ENCODE measurements at places on chromosomes 1 and 21. TPM values are rescaled to one million over a fixed set of nuclear protein-coding genes. Genes with fewer than 3 reads are reported as not detected.
A peak's percentile ranks its signal among the peaks of the same experiment; 100 is the strongest.

Gene UMODL1
- total RNA-seq, result not detected

Gene RAP1GAP
- 15.3 TPM for total RNA-seq

GRCh38 chr1:182742780-182743179 lies 46.8 kb upstream of the NPL start:
- no peak for DNase-seq

DNA sequence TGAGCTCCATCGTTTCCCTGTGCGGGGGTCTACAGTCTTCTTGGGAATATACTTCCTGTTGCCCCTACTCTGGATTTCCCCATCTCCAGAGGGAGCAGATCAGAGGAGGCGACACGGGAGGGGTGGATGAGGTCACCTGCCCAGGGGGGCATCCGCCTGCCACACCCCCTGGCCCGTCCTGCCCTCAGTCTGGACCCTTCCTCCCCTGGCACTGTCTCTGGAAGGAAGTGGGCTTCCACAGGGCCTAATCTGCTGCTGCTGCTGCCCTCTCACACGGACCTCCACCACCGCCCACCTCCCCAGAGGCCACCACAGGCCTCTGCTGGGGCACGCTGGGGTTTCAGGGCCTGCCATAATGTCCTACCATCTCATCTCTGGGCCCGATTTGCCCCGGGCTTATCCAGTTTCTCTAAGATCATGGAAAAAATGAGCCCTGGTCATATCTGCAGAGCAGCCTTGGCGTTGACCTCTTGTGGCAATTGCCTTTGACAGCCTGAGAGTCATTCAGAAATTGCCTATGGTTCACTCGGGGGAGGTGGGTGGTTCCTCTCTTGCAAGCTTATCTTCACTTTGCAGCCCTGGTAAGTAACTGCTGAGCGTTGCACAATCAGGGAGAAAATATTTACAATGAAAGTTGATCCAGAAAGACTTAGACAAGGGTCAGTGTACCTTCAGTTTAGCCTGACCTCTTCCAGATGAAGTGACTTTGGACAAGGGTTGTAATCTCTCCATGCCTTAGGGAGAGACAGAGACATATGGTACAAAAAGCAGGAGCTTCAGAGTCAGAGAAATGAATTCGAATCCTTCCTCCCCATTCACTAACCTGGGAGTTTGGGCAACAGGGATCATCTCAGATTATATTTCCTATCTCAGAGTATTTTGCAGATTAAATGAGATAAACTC lies 252.4 kb downstream of the TOMM20 start:
- peak; percentile 70 for DNase-seq

DNA sequence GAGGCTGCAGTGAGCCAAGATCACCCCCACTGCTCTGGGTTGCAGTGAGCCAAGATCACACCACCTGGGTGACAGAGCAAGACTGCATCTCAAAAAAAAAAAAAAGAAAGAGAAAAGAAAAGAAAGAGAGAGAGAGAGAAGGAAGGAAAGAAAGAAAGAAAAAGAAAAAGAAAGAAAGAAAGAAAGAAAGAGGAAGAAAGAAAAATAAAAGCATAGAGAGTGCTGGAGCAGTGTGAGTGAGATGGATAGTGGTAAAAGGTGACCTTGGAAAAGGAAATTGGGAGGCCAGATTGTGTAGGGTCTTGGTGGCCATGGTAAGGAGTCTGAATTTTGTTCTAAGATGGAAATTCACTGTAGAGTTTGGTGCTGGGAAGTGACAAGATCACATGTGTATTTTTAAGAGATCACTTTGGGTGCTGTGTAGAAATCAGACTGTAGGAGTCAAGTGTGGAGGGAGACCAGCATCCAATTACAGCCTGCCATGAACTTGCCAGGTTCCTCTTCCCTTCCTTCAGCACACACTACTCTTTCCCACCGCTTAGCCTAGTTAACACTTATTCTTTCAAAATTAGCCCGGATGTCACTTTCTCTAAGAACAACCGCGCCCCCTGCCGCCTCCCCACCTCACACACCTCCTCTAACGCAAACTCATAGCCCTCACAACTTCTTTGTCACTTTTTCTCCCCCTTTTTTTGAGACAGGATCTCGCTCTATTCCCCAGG lies 17.9 kb downstream of the MTX1 start:
- peak; percentile 91 for DNase-seq

DNA sequence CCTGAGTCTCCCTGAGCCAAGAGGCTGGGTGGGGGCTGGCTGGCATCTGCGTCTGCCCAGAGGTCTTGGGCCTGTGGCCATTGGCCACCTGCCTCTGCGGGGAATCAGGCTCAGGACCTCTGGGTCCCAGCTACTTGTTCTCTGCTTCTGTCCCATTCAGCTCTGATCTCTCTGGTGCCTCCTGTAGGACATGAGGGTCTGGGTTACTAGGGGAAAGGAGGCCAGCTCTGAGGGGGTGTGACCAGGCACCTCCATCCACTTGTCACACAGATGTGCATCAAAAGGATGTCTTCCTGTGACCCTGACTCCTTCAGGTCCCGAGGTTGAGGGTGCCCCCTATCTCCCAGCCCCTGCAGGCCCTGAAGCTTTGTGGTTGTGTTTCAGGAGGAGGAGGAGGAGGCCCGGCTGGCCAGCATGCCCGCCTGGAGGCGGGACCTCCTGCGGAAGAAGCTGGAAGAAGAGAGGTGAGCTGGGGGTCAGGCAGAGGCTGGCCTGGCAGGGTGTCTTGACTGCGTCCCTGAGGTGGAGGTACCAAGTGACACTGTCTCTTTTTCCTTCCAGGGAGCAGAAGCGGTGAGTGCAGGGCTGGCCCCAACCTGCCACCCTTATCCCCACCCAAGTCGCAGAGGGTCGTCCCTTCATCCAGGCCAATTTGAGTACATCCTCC lies 9.0 kb downstream of the TNFRSF25 start:
- no peak for DNase-seq

- no peak for DNase-seq
Measured at GRCh38 chr1:201515895-201516294, 9.0 kb upstream of the CSRP1 start.
